Erythroblast (primary cell): ENCODE measurements at places on chromosomes 7 and 10.
A peak's percentile ranks its signal among the peaks of the same experiment; 100 is the strongest.

GRCh38 chr10:22335173-22335933 lies 9.9 kb upstream of the SPAG6 start:
- DNase-seq = peak; percentile 91

- no peak for DNase-seq
Measured at GRCh38 chr7:98713165-98713810, 96.2 kb downstream of the NPTX2 start.

- peak; percentile 79 for DNase-seq
Measured at GRCh38 chr10:100997360-100998182, 2.0 kb upstream of the LZTS2 start.

DNA sequence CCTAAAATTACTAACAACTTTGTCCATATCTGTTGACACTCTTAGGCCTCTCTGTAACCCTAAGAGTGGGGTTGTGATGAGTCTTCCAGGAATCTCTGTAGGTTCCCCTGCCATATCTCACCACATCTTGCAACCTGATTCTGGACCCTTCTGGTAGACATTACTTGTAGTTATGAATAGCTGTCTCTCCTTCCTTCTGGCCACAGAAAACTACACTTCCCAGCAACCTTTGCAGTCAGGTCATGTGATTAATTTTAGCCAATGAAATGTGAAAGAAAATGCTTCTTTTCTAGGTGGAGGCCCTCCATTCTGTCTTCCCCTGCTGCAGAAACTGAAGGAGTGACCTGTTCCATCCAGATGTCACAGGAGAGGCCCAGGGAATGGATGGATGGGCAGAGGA lies 147.6 kb upstream of the AOAH start:
- peak; percentile 7 for DNase-seq

DNA sequence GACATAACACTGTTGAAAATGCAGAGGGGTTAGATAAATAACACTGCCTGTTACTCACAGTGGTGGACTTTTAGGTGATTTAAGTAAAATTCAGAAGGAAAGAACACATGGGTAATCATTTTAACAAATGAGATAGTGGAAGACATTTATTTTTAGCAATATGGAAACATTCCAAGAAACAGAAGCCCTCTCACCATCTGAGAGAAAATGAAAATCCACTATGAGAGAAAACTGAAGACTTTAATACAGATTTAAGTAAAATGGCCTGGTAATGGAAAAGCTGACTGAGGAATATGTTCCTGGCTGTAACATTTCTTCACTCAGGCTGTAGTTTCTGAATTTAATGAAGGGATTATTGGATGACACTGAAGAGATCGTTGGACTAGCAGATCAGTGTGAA lies 12.1 kb upstream of the ZNF786 start:
- no peak for DNase-seq

GRCh38 chr7:128915841-128916642 lies 5.5 kb upstream of the KCP start:
- no peak for DNase-seq

DNA sequence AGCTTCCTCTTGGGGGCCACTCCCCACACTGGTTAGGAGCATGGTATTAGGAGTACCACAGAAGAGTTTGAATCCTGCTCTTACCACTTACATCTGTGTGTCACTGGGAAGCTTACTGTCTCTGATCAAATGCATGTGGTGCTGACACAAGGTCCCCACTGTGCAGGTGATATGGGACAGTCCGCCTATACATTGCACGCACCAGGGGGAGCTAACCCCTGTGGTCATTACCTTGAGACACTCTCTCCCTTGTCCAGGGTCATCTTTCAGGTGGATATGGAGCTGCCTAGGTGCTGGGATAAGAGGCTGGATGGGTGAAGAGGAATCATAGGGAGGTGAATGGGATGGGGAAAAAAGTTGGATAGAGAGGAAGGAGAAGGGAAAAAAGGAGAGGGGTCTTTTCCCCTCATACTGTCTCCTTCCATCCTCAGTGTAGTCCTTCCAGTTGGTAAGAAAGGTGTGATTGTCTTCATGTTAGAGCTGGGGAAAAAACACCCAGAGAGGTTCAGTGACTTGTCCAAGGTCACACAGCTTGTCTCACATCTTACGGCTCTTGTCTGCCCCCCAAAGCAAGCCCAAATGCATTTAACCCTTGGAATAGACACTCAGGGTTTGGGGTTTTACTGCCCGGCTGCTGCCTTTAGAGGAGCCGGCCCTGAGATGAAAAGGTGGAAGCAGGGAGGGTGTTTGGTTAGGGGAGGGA lies 125.9 kb downstream of the CDH23 start:
- no peak for DNase-seq

DNA sequence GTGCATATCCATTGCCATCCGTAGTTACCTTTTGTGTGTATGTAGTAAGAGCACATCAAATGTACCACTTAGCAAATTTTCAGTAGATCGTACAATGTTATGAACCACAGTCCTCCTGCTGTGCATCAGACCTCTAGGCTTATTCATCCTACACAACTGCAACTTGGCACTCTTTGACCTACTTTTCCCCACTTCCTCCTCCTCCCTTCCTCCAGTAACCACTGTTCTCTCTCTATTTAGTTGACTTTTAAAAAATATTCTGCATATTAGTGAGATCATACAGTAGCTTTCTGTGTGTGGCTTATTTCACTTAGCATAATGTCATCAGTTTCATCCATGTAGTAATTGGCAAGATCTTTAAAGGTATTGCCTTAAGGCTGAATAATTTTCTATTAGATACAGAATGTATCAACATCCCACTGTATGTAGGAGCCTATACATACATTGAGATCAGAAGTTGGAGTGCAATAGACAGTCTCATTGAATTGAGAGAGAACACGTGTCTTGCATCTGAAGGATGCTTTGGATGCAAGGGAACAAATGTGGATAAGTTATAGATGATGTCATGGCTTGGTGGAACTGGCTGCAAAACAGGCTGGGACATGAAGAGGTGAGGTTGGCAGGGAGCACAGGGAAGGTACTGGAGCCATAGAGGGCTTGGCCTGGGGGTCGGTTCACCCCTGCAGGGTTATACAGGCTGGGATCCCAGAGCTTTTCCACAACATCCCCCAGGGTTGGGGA lies 83.0 kb upstream of the FAM180A start:
- DNase-seq = no peak

GRCh38 chr7:148095066-148095465 lies 495.5 kb upstream of the C7orf33 start:
- no peak for DNase-seq

DNA sequence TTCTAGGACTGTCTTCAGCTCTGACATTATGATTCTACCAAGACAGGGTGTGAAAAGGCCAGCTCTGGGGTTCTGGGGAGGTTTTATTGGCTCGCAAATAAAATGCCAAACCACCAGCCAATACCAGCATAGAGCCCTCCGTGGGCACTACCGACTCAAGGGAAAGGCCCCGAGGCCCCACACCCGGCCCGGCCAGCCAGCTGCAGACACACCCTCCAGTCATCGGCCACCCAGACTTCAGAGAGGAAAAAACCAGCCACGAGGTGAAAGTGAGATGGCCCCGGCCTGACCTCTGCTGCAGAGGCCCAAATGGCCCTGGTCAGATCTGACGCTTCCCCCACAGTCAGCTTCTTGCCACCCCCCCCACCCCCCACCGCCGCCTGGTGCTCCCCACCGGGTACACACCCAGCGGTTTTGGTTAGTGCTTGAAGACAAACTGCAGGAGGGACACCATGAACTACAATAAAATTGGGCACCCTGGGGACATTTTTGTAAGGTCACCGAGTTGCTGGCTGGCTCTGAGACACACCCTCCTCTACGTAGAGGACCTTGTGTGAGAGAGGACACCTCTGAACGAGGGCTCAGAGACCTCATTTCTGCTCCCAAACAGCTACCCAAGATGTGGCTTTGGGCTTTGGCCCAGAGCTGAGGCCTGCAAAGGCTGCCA lies 79.9 kb downstream of the PRKAG2 start:
- DNase-seq = no peak

GRCh38 chr10:34112171-34112782 lies 702.8 kb downstream of the PARD3 start:
- DNase-seq = no peak

DNA sequence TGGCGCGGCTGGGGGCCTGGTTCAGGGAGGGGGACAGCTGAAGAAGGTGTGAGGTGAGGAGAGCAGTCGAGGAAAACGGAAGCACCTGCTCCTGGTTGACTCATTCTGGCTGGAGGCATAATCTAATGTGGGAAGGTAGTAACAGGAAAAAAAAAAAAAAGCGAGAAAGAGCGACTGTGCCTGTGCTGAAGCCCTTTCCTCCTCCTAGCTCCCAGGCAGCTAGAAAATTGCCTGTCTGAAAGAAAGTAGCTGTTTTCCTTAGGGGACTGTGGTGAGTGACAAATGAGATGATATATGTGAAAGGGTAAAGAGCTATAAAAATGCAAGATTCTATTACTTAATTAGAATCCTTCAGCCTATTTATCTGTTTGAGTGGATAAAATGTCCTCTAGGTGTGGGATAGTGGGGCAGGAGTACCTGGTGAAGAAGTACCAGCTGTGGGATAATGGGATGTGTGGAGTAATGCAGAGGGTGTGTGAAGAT lies 4.9 kb upstream of the MEST start:
- no peak for DNase-seq

- DNase-seq = no peak
Measured at GRCh38 chr7:117619681-117620080, 139.9 kb downstream of the CFTR start.

- DNase-seq = no peak
Measured at GRCh38 chr10:310976-311639, 175.9 kb downstream of the ZMYND11 start.

- DNase-seq = no peak
Measured at GRCh38 chr7:99668541-99668940, 11.3 kb downstream of the CYP3A5 start.

DNA sequence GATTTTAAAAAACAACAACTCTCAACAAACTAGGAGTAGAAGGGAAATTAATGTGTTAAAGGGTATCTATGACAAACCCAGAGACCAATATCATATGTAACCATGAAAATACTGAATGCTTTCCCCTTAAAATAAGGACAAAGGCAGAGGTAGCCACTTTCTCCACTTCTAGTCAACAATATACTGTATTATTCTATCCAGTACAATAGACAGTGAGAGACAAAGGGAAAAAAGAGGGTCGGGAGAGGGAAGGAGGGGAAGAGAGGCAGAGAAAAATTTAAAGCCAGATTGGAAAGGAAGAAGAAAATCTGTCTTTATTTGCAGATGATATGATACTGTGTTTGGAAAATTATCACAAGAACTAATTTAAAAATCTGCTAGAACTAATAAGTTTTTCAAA lies 39.1 kb upstream of the WDFY4 start:
- DNase-seq = no peak

GRCh38 chr10:104641187-104641936 lies at the start of gene SORCS3:
Gene SORCS3 (plus strand): TSS chr10:104641290.
- DNase-seq = no peak

DNA sequence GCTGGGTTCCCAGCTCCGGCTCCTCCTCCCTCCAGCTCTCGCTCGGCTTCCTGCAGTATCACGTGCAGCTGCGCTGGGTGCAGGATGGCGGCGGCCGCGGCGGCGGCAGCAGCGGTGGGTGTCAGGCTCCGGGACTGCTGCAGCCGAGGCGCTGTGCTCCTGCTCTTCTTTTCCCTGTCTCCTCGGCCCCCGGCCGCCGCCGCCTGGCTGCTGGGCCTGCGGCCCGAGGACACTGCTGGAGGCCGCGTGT lies at the start of gene CNNM1:
TSS of gene CNNM1 (plus strand) at position 53 of the 250 bp plus-strand sequence. CDS start at position 85, 32 bp downstream.
- DNase-seq = peak; percentile 16

DNA sequence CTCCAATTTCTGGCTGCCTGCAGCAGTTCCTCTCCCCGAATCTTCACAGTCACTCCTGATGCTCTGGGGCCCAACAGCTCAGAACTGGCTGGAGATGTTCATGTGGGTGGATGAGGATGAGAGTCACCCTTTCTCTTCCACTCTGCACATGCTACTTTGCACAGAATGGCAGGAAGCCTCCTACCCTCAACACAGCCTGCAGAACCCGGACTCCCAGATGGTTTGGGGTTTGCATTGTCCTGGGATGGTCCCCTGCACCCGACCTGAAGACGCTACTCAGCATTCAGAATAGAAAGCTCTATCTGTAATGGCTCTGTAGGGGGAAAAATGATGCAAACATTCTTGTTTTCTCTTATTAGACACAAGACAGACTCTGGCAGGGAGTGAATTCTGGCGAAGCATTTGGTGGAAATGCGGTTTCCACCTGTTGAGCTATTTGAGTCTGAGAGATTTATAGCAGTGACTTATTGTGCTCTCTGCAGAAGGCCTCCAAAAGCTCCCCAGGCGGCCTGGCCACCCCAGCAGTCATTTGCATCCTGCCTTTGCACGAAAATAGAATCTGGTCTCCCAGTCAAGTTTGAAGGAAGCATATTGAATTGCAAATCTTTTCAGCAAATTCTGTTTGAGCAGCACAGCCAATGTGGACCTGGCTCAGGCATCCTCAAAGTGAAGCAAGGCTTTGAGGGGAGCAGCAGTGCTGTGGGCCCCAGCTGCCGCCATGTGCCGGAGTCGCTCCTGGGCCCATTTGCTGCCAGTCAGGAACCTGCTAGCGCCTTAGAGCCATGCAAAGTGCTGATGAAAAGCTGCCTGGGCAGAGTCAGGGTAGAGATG lies 309.3 kb downstream of the TCERG1L start:
- no peak for DNase-seq

- no peak for DNase-seq
Measured at GRCh38 chr10:128817636-128818035, 649.4 kb upstream of the MGMT start.

GRCh38 chr7:47954231-47954911 lies 6.1 kb upstream of the PKD1L1 start:
- DNase-seq = no peak

GRCh38 chr10:98474628-98475027 lies 27.9 kb upstream of the HPS1 start:
- DNase-seq = no peak

DNA sequence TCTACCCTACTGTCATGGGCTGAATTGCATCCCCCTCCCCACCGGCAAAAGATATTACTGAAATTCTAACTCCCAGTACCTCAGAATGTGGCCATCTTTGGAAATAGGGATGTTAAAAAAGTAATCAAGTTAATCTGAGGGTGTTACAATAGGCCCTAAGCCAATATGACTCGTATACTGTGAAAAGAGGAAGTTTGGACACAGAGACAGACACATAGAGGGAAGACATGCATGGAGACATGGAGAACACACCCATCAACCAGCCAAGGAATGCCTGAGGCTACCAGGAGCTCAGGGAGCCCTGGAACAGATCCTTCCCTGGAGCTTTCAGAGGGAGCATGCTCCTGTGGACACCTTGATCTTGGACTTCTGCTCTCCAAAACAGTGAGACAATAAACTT lies 138.2 kb upstream of the ADO start:
- no peak for DNase-seq

- DNase-seq = no peak
Measured at GRCh38 chr7:110595694-110596093, 495.2 kb upstream of the LRRN3 start.
